Sciatic nerve (tissue), 2 donors: ENCODE measurements at places on chromosomes 12 and 14.

DNA sequence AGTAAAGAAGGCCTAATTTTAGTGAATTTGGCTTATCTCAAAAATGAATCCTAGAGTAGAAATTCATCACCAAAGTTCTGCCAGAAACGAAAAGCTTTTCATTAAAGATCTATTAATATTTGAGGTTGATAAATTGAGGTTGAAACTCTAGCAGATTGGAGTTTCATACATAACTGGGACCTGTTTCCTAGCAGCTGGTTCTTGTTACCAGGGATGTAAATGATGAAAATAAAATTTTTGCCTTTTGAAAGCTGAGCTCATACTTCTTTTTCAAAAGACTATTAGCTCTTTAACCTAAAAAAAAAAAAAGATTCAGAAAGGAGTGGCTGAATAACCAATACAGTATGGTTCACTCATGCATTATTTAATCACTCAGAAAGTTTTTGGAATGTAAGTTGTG, 98.3 kb downstream of the PTGER2 start:
- no peak for DNase-seq

DNA sequence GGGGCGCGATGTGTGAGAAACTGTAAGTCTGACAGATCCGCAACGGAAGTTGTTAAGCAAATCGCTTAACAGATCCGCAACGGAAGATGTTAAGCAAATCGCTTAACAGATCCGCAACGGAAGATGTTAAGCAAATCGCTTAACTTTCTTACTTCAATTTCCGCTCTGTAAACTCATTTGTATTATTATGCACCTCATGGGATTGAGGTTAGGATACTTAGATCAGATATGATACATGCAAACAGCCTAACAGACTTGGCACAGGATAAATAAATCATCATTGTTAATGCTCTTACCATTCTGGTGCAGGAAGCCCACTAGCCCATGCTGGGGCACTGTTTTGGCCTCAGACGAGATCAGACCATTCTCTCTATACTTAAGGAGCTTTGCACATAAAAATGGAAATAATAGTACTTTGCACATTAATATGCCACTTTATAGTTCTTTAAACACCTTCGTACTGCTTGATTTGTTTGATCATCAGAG, 399 bp downstream of the NCAPD2 start:
- DNase-seq, result no peak

GRCh38 chr14:68065322-68065721, 245.7 kb downstream of the RAD51B start:
- no peak for DNase-seq

- no peak for DNase-seq
These were observed 7.9 kb upstream of the PRH1 start for GRCh38 chr12:10891937-10892336.

DNA sequence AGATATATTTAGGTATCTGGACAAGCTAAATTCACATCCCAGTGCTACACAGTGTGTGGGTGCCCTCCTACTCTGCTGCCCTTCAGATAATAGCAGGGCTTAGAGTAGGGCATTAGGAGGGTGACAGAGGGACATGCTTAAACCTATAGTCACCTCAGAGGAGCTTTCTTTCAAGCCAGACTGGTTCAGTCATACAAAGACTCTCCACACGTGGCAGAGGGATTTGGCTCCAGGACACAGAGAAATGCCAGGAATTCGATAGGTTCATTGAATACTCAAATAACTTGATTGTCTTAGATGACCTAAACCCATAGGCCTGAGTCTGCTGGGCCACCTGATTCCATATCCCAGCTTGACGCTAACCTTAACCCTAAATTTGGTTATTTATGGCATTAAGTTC, 163.5 kb downstream of the TPH2 start:
- DNase-seq, result no peak

DNA sequence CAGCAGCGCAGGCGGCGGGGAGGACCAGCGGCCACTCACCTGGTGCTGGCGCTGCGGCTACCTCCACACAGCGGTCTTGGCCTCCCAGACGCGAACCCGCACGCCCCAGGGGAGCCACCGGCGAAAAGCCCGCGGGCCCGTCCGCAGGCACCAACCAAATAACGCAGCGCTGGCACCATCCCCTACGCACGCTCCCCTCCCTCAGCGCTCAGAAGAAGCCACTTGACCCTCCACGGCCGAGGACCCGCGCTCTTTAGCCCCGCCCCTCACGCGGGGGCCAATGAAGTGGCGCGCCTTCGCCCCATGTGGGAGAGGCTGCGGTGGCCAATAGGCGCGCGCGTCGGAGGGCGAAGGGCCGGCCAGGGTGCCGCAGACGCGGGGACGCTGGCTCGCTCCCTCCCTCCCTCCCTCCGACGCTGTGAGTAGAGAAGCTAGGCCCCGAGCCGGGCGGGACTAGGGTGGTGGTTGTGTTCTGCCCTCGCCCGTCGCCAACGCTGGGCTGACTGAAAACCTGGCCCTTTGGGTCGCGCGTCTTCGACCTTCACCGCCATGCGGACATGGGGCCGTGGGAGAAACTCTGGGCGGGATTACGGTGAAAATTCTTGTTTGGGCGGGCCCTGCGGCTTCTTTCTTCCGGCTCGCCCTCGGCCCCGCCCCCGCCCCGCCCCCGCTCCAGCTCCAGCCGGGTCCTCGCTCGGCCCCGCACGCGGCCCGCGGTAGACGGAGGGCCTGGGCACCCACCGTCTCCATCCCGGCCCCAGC, at the start of the genes DMAC2L and L2HGDH:
Gene DMAC2L, plus strand, starts transcription at position 353 of the 762 bp plus-strand sequence. CDS start 9,164 bp downstream, outside the sequence.
Gene L2HGDH, minus strand, starts transcription at position 258 of the 762 bp plus-strand sequence. Its CDS starts 79 bp downstream, at position 179.
- peak; percentile 95 for DNase-seq

DNA sequence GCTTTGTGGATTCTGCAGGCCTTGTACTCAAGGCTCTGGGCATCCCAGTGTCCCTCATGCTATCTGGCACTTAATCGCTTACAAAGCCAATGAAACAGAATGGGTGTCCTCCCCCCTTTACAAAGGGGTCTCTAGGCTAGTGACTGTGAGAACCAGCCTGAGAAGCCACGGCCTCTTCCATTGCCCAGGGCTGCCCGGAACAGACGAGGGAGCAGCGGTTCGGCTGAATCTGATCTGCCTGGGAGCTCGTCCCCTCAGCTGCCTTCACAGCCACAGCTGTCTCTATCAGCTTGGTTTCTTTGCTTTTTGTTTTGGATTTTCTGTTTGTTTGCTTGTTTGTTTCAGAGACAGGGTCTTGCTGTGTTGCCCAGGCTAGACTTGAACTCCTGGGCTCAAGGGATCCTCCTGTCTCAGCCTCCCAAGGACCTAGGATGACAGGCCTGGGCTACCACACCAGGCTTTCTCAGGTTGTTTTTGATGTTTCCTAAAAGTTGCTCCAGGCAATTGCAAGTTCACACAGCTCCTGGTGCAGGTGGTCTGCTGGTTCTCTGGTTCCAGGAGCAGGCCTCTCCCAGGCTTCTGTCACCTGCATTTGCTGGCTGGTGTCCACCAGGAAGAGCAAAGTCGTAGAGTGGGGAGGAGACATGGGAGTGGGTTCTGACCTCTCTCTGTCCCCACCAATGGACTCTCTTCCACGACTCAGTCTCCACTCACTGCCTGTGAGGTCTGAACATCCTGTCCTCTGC, 10.9 kb upstream of the RIN3 start:
- no peak for DNase-seq

DNA sequence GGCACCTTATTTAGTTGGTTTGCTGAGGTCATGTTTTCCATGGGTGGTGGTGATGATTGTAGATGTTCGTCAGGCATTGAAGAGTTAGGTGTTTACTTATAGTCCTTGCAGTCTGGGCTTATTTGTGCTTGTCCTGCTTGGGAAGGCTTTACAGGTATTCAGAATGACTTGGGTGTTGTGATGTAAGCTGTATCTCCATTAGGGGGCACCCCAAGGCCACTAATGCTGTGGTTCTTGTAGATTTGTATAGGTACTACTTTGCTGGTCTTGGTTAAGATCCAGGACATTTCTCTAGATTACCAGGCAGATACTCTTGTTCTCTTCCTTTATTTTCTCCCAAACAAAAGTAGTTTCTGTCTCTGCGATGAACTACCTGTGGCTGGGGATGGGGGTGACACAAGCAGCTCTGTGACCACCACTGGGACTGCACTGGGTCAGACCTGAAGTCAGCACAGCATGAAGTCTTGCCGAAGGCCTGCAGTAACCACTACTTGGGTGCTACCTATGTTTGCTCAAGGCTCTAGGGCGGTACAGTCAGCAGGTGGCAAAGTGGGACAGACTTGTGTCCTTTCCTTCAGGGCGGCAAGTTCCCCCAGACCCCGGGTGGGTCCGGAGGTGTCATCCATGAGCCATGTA, 35.8 kb upstream of the FBXO33 start:
- DNase-seq, result no peak

DNA sequence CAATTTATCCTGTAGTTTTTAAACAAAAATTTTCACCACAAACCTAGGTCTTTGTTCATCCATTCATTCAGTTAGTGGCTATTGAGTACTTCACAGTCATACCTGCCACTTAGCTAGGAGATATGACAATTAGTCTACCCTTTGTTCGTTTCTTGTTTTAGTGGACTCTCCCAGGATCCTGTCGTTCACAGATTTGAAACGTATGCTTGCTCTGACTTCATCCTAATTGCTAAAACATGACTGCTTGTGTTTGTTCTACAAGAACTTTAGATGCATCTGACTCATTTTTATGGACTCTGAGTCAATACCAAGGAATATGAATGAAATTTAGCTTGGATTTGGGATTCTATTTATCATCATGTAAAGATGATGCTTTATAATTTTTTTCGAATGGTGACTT, 69.5 kb downstream of the TBC1D30 start:
- no peak for DNase-seq

- DNase-seq, result peak; percentile 70
These were observed 56.7 kb downstream of the DGLUCY start for GRCh38 chr14:91170504-91171121.

DNA sequence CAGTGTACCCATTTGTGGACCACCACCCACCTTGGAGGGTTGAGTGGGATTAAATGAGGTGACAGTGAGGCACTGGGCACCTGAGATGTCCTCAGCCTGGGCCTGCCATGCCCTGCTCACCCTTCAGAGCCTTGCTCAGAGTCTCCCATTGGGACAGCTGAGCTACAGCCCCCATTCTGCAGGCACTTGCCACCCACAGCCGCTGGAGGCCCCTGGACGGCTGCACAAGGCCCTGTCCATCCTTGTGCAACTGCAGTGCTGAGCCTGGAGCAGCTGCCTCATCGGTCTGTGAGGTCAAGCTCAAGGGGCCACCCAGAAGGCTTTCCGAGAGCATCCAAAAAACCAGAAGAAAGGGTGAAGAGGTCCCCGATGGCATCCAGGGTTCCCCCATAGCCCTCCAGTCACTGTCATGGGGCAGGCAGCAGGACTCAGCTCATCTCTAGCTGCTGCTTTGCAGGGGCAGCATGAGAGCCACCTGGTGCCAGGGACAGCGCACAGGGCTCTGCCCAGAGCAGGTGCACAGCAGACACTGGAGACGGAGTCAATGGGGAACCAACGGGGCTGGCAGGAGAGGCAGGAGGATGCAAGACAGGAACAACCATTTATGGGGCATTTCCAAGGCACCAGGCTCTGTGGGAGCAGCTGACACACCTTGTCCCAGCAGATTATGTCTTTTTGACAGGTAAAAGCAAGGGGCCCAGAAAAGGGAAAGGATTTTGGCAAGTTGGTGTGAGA, 84.6 kb downstream of the ARL6IP4 start:
- DNase-seq, result no peak

GRCh38 chr14:34012978-34013720, 62.3 kb upstream of the EGLN3 start:
- no peak for DNase-seq

DNA sequence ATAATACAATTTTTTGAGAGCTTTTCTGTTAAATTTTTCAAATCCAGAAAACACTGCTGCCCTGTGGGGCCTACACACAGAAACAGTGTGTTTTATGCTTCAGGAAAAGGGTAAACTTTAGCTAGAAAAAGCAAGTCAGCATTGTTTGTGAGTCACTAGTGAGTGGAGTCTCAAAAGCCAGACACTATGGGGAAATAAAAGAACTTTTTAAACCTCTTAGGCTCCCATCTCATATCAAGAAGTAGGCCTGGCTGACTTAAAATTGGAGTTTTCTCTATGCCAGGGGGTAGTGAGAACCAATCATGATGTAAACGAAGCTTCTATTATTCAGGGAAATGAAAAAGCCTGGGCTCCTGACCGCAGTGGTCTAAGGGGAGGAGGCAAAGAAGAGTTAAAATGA, 12.6 kb downstream of the GPR65 start:
- DNase-seq, result no peak

- peak; percentile 83 for DNase-seq
These were observed 516 bp downstream of the ANKRD9 start for GRCh38 chr14:102508774-102509745.

GRCh38 chr12:6377667-6377994, 2.3 kb upstream of the SCNN1A start:
- DNase-seq, result no peak

DNA sequence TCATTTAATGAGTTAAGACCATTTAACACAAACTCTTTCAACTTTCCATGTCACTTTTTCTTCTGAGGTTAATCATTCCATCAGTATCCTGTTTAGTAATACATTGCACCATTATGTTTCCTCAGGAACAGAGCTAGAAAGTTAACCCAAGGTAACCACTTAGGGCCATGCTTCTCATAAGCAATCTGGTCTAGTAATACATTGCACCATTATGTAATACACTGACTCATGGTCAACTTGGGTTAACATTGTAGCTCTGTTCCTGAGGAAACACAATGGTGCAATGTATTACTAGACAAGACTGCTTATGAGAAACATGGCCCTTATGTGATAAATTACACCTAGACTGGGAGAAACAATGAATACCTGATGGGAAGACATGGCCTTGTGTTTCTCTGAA, 21.7 kb downstream of the ERH start:
- DNase-seq, result no peak

GRCh38 chr12:85006206-85006605, 29.9 kb downstream of the TSPAN19 start:
- no peak for DNase-seq

DNA sequence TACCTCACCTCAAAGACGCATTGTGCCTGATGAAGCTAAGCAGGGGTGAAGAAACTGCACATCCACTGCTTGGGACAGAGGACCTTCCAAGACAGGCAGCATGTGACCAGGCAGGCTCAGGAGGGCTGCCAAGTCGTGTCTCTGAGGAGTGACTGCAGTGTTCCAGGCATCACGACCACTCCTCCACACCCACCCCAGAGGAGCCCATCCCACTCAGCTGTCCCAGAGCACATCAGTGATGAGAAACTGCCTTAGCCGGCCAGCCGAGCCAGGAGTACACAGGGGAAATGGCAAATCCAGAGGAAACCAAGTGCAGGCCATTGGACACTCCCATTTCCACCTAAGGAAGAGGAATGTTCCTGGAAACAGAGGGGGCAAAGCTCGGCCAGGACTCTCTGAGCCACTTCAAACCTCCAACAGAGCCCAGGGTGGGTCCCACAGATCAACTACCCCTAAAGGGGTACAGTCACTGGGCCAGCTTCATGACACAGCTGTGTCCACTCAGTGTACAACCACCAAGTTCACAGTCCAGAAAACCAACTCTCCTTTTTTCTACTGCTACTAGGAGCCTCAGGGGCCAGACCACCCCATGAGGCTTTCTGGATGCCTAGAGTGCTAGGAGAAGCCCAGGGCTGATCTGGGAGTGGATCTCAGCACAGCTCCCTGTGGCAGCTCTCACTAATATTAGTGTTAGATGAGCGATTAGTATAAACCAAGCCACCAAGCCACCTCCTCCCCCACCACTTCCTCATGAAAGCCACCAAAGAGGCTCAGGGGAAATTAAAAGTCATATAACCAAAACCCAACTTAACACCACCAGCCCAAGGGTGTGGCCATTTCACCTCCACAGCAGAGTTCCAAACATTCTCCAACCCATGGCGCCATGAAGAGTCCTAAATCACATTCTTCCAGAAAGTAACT, 15.4 kb downstream of the PXN start:
- peak; percentile 84 for DNase-seq
